ENCODE measurements at places on chromosomes 6 and 20.

DNA sequence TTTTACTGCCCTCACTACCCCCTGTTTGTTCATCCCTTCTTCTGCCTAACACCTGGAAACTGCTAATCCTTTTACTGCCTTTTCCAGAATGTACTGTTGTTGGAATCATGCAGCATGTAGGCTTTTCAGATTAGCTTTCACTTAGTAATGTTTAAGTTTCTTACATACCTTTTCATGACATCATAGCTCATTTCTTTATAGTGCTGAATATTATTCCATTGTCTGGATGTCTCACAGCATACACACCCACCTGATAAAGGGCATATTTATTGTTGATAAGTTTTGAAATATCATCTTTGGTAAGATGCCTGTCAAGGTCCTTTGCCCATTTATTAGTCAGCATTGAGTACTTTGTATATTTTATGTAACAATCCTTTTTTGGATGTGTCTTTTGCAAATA lies 588.2 kb upstream of the NRSN1 start:
- DNase-seq = no peak

DNA sequence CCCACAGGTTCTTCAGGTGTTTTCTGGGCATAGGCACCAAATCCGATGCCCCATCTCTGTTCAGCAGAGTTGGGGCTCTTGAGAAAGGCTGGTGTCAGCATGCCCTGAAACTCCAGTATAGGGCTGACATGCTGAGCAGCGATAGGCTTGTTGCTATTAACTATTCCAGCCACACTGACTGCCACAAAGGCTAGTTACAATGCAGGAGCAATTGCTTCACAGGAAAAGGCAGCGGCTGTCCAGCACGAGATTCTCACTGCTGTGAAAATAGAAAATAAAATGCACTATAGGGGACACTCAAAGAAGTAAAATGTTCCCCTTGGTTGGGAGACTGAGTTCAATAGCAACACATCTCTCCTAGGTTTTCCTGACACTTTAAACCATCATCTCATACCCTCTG lies 112.4 kb downstream of the BFSP1 start:
- DNase-seq = no peak

- DNase-seq = no peak
Observed at GRCh38 chr6:105851606-105852005, 234.5 kb upstream of the PRDM1 start.

- no peak for DNase-seq
Observed at GRCh38 chr6:160069459-160069858, 52.2 kb upstream of the SLC22A1 start.

DNA sequence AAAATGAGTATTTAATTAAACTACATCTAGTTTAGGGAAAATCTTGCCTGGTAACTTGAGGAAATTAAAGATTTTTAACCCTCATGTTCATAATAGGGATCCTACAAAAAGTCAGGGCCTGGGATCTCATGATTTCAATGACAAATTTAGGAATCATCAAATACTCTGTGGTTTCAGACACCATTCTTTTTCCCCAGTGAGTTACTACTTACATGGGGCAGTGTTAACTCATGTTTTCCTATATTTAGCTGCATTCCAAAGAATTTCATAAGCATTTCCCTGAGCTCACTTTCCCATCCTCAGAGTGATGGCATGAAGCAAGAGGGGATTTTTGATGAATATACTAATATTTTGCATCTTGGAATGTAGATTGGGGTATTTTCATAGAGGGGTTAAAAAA lies 321.7 kb downstream of the CENPW start:
- no peak for DNase-seq

DNA sequence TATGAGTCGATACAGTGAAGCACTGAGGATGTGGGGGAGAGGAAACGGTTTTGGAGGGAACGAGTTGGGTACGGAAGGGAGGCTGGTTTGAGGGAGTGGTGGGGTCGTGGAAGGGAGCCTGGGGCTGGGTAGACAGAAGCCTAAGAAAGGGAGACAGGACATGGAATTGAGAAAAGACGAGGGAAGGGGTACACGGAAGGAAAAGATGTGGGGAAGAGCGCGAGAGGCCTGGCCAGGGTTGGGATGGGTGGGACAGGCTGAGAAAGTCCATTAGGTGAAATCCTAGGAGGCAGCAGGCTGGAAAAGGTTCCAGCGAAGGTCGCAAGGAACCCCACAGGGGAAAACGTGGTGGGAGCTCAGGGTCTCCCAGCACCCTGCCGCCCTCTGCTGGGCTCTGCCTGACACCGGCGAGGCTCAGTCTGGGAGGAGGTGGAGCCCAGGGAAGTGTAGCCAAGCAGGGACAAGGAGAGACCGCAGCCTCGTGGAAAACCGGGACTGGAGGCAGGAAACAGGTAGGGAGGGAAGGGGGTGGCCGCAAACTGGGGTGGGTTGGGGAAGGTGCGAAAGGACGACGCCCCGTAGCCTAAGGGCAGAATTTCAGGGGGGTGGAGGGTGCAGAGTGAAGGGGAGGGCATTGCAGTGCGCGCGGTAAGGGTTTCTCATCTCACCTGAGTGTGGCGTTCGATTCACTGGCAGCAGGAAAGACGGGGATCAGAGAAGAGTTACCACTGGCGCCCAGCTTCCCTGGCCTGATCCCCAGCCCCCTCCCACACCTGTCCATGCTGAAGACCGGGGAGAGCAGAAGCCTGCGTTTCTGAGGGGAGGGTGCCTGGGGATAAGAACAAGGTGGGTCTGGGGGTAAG lies 4.3 kb downstream of the GABBR1 start:
- peak; percentile 67 for DNase-seq

GRCh38 chr6:135128268-135128914 lies 52.7 kb upstream of the MYB start:
- DNase-seq = no peak

GRCh38 chr6:109059571-109060021 lies 35.0 kb downstream of the SESN1 start:
- DNase-seq = no peak

GRCh38 chr6:105600336-105601260 lies 197.7 kb upstream of the PREP start:
- no peak for DNase-seq

DNA sequence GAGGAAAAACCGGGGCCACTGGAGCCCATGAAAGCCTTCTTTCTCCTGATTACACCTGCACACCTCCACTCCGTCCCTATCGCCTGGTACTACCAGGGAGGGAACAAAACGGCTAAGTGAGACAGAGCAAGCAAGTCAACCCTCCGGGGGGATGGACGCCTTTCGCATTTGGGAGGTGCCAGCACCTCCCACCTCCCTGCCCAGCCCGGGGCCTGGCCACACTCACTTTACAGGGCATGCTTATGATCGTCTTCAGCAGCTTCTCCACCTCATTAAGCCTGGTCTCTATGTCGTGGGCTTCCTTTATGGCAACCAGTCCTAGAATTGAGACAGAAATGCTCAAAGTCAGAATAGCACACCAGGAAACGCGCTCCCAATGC lies 13.7 kb downstream of the PXDC1 start:
- DNase-seq = no peak

GRCh38 chr6:13511913-13512717 lies 24.7 kb upstream of the GFOD1 start:
- DNase-seq = no peak

GRCh38 chr6:149213829-149214228 lies 103.7 kb upstream of the TAB2 start:
- no peak for DNase-seq

GRCh38 chr20:19404826-19405225 lies 192.4 kb downstream of the SLC24A3 start:
- DNase-seq = no peak

- no peak for DNase-seq
Observed at GRCh38 chr6:161088676-161089328, 97.2 kb downstream of the MAP3K4 start.

DNA sequence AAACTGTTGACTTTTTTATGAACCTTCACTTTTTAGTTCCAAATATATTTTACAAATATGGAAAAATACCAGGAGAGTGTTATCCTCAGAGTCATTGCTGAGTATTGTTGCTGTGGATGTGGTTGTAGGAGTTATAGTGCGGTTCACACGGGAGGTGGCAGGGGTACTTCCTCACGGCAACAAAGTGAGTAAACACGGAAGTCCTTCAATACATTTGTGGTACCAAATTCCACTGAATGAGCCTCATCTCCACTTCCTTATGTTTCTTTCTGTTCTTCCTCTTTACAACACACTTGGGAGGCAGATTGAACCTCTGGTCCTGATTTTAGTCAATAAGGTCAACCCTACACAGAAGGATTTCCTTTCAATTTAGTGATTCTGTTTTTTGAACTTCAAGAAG lies 371.8 kb downstream of the BTBD3 start:
- DNase-seq = no peak

DNA sequence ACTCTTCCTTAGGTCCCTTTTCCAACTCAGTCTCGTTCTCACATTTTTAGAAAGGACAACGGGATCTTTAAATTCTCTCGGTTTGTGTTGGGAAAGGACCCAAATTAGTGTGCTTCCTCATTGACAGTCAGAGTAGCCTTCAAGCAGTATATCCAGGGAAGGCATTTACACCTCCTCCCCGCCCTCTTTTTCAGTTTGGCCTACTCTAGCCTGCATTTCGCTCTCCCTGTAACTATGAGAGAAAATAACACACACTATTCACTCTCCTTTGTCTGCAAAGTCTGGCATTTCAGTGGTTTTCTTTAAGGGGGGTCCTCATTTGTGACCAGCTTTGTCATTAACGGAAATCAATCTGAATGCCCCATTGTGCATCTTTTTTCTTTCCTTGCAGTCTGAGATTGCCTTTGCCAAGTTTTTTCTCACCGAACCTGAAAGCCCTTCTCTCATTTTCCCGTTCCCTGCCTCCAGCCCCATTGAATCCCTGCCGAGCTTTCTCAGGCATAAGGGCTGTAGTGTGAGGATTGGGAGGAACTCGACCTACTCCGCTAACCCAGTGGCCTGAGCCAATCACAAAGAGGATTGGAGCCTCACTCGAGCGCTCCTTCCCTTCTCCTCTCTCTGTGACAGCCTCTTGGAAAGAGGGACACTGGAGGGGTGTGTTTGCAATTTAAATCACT lies 393 bp upstream of the FABP7 start:
- peak; percentile 70 for DNase-seq

DNA sequence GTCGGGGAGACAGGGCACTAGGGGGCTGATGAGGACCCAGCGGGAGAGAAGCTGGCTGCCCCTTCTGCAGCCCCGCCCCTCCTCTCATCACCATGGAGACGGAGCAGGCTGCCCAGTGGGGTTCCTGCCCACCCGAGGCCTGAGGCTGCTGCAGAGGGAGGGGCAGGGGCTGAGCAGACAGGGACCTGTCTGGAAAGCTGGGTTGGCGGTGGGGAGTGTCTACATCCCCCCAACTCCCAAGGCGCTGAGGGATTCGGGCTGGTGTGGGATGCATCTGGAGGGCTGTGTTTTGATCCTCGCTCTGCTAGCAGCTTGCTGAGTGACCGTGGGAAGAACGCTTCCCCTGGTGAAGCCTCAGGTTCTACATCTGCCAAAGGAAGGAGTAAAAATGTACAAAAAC lies 1.2 kb upstream of the BPI start:
- DNase-seq = no peak

- DNase-seq = no peak
Observed at GRCh38 chr6:43759136-43759906, 10.7 kb upstream of the VEGFA start.

DNA sequence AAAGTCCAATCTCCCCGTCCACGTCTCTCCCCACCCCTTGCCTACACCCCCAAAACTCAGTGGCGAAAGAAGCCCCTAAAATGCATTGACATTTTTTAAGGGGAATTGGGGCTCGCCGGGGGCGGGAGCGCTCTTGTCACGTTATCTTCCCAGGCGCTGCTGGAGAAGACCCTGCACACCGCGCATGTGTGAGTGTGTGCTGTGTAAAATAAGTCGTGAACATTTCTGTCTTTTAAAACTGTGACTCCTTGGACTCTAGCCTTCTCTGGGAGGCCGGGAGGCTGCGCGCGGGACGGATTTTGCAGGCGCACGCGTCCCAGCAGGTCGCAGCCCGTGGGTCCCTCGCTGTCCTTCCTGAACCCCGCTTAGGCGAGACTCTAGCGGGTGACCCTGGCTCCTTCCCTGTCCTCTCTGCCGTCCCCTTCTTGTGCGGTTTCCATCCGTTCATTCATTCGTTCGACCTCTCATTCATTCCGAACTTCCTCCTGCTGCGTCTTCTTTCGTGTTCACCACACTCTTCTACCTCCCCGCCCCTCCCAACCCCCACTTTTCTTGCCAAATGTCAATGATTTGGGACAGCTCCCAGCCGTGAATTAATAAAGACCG lies 2.2 kb downstream of the NRN1 start:
- DNase-seq = no peak

DNA sequence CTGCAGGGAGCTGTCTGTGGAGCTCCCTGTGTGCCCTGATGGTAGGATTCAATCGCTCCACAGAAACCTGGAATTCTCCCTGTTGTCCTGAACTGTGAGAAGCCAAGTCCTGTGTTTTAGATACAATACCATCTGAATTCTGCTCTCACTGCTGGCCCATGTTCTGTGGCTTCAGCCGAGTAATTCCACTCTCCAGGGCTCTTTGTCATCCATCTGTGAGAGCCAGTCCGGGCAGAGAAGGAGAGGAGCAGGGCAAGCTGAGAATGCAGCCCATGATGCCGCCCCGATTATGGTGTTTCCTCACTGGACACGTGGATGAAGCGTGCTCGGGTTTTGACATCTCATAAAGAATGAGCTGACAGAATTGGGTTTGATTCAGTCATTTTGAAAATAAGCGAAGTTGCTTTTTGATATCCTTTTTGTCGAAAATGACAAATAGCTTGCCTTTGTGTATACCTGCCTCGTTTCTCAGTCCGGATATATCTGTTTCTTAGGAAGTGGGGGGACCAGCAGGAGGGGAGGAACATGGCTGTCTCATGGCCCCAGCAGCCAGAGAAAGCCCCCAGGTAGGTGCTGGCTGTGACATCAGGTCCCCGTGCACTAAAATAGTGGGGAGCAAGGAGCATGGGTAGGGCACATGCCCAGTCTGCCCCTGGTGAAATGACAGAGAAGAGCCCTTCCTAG lies 8.2 kb upstream of the CD93 start:
- DNase-seq = no peak

GRCh38 chr6:18118330-18118729 lies 4.1 kb downstream of the NHLRC1 start:
- no peak for DNase-seq

DNA sequence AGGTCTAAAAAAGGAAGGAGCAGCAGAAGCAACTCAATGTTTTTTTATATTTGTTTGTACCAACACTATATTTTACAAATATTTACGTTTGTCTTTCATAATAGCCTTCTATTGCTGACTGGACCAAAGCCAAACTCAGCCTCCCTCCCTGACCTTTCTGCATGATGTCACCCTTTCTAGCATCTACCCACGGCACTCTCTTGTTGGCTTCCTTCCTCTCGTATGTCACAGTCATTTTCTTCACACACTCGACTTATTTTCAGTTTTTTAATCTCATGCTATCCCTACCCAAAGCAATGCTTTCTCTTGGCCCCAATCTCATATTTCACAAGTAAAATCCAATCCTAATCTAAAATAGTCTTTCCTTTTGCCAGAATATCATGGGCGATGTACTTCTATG lies 16.3 kb upstream of the FAM8A1 start:
- no peak for DNase-seq

GRCh38 chr6:108120311-108120710 lies 45.5 kb upstream of the NR2E1 start:
- DNase-seq = no peak

DNA sequence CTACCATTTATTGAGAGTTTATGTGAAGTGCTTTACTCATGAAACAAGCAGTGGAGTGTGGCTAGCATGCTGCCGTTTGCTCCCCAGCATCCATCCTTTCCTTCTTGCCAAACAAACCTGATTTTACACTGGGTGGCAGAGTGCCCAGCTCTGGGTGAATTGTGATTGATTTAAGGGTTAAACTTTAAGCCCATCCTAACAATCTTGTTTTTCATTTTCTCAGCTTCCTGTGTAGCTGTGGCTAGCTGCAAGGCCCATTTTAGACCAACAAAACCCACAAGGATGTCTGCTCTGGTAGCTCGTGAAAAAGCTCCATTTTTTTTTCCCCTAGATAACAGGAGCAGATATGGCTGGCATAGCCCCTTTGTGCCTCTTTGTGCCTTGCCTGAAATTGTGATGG lies 77.7 kb upstream of the KCNG1 start:
- no peak for DNase-seq
